ENCODE measurements at places on chromosomes 1 and 21. TPM values are rescaled to one million over a fixed set of nuclear protein-coding genes. Genes with fewer than 3 reads are reported as not detected.

RIMS3 gene
- 1.5 TPM for total RNA-seq

NPHS2 gene
- not detected for total RNA-seq

IRF6 gene
- total RNA-seq, result 195 TPM

MPZ gene
- total RNA-seq, result 2.2 TPM

DAB1 gene
- not detected for total RNA-seq

IL10 gene
- total RNA-seq, result not detected

C1orf232 gene
- total RNA-seq, result not detected

CRYAA gene
- total RNA-seq, result not detected

CCDC28B gene
- 19.6 TPM for total RNA-seq

ROR1 gene
- 1.5 TPM for total RNA-seq
